ENCODE measurements at places on chromosomes 12 and 14.

DNA sequence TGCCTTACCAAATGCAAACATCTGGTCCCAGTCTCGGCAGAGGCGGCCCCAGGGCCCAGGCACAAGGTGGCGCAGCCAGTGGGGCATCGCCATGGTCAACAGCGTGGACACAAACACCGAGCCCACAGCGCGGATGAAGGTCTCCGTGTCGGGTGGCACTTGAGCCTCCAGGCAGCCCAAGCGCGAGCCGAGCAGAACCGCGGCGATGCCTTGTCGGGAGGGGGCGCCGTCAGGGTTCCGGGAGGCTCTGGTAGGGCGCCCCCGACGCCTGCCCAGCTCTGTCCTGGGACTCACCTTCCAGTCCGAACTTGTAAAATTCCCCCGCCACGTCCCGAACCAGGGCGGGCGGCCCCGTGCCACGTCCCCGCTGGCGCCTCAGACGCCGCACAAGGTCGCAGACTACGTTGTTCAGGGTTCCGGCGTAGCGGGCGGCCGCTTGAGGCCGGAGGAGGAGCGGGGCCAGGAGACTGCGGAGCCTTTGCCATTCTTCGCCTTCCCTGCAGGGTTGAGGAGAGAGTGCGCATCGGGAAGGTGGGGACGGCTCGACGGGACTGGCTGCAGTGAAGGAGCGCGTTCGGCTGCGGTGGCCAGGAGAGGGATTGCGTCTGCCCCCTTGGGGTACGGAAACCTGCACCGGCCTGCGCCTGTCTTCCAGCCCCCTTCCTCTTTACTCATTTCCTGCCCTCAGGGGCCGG is 1.7 kb downstream of the CYP27B1 start:
- peak; percentile 66 for DNase-seq

GRCh38 chr14:85222341-85222740 is 307.6 kb upstream of the FLRT2 start:
- DNase-seq: no peak

DNA sequence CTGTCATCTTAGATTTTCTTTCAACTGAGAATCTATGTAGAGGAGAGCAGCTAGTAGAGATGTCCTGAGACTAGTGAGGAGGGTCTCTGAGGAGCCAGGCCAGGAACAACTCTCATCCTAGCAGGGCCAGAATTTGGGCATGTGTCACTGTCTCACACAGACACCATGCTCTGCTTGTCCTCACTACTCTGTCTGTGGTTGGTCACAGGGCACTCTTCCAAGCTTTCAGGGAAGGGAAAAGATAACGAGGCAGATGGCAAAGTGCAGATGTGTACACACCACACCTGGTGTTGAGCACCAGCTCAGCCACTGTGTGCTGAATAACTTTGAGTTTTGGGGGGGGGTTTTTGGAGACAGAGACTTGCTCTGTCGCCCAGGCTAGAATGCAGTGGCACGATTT is 2.5 kb downstream of the SSPN start:
- no peak for DNase-seq

GRCh38 chr14:85359505-85359904 is 170.4 kb upstream of the FLRT2 start:
- no peak for DNase-seq

DNA sequence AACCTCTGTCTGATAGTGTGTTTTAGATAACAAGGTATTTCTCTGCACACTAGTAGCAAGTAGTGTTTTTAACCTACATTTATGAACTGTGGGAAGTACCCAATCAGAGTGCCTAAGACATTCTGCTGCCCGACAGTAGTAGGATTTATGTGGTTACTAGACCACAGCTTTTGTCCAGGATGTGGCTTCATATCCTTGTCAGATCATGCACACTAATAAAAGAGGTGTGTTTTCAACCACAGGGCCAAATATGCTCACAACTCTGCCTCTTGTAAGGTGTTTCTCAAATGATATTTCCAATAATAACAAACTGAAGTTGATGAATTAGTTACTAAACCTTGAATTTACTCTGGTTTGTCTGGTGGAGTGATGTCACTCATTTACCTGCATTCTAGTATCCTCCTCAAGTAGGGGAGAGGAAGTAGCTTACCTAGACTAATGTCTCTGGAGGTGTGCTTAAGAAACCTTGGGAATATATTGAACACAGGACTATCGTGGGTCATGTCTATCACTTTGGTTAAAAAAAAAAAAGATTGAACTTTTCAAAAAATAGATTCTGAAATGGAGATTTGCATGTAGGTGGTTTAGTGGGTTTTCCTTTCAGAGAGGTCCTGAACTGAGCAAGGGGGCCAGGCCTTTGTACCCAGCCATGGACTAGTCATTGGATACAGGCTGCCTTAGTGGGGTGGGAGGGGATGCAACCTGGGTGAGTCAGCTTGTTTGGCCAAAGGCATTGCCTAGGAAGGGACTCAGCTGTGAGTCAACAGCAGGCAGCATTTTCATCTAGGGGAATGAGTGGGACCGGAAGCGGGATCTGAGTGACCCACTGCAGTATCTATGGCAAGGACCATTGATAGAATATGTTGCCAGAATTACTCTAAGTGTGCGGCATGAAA is 14.1 kb downstream of the FBXW8 start:
- no peak for DNase-seq

DNA sequence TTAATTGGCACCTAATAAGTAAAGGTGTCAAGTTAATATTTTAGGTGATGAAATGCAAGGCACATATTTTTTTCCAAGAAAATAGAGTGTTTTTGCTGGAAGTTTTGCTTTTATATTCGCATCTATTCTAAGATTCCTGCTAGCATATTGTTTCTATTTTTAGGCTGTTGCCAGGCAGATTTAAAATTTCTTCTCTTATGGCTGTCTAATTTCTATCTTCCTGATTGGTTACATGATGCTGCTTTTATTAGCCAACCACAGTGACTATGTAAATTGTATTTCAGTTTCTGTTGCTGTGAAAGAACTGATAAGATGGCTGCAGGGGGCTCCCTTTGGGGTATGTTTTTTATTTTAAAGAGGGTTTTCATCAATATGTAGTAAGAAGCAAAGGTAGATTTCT is 42.7 kb downstream of the ATF7IP start:
- peak; percentile 30 for DNase-seq

- no peak for DNase-seq
Observed at GRCh38 chr12:14418451-14418890, 53.0 kb downstream of the ATF7IP start.

DNA sequence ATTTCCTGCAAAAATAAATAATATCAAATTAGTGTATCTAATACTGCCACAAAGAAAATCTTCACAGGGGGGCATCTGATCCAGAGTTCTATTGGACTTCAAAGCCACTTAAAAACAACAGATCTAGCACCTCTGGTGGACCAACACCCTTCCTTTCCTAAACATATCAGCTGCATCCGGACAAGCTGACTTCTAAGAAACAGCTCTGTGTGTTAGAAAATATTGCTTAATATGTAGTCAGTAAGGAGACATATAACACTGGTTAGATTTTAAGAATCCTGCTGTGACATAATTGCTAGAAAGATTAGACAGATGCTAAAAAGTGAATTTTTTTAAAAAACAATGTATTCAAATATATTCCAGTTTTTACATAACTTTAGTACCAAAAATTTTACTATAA is 61.1 kb upstream of the PTPRB start:
- DNase-seq: no peak

DNA sequence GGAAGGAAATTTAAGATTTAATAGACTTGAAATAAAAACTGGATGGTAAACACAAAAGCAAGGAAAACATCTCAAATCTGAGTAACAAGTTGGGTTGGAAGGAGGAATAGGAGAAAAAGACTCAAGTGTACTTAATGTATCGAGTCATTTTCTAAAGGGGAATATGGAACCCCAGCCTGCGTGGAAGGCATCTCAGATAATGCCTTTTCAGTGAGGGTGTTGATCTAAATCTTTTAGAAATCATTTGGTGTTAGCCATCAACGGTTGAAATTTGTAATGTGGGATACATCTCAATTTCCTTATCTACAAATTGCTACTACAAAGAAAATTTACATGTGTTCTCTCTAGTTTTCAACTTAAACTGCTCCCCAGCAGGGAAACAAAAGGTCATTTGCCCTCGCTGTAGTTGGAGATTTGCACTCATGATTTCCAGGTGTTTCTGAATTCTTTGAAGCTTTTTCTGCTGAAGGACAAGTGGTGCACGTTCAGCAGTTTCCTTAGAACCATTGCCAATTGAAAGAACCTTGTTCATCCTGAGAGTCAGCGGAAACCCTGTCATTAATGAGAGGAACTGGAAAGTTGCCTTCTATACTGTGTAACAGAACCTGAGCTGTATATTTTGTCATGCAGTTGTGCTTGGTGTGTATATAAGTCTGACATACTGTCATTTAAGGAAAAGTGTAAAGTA is 2.2 kb downstream of the PCBP2 start:
- no peak for DNase-seq

- no peak for DNase-seq
Observed at GRCh38 chr12:124809878-124810277, 53.8 kb downstream of the SCARB1 start.

DNA sequence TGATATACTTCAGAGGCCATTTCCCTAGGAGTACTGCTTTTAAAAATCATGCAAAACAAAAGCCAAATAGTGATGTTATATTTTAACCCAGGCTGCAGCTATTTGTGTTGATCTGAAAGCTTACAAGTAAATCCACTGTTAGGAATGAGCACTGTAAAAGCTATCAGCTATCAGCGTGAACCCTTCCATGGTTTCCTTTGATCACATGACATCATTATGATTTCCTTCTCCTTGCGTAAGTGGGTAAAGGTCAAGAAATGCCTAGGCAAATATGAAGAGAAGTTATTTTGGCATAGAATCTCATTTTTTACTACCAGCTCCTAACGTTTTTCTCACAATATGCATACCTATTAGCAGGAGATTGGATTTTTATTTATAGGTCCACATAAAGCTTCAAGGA is 48.6 kb upstream of the CATSPERB start:
- DNase-seq: no peak

DNA sequence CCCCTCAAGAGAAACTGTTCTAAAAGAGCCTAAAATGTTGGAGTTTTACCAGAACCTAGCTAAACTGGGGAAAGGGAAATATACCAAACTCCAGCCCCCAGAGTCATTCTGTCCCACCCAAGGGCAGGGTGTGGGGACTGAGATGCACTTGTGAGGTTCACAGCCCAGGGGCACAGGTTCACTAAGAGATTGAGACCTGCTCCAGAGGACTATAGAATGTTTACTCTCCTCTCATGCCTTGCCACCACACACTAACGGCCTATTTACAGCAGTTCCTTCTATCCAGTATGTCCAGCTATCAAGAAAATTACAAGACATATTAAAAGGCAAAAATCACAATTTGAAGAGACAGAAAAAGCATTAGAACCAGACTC is 60.6 kb upstream of the PARP11 start:
- no peak for DNase-seq

- no peak for DNase-seq
Observed at GRCh38 chr14:29077916-29078315, 311.3 kb downstream of the FOXG1 start.
